Natural killer cell treated with Interleukin-12 subunit alpha and Interleukin-12 subunit beta and Interleukin-15 and Interleukin-18, amount 100 ng/mL, for 72 hours (primary cell): ENCODE measurements at places on chromosomes 5 and 9. TPM values are rescaled to one million over a fixed set of nuclear protein-coding genes. Genes with fewer than 3 reads are reported as not detected.

GRCh38 chr5:143964919-143965318 lies 153.0 kb downstream of the HMHB1 start:
- no peaks in the 10 kb centered on the region for H3K36me3 ChIP-seq
- H3K4me3 ChIP-seq, result no peak overlapping the region
- peaks cover 12% of the 10 kb centered on the region for H3K27me3 ChIP-seq
- no peak for DNase-seq

GRCh38 chr9:91837981-91838731 lies 111.9 kb downstream of the ROR2 start:
- H3K27me3 ChIP-seq, result peaks cover 13% of the 10 kb centered on the region
- no peak overlapping the region for H3K4me3 ChIP-seq
- H3K27ac ChIP-seq, result no peak overlapping the region
- no peak for DNase-seq
- no peaks in the 10 kb centered on the region for H3K36me3 ChIP-seq

DNA sequence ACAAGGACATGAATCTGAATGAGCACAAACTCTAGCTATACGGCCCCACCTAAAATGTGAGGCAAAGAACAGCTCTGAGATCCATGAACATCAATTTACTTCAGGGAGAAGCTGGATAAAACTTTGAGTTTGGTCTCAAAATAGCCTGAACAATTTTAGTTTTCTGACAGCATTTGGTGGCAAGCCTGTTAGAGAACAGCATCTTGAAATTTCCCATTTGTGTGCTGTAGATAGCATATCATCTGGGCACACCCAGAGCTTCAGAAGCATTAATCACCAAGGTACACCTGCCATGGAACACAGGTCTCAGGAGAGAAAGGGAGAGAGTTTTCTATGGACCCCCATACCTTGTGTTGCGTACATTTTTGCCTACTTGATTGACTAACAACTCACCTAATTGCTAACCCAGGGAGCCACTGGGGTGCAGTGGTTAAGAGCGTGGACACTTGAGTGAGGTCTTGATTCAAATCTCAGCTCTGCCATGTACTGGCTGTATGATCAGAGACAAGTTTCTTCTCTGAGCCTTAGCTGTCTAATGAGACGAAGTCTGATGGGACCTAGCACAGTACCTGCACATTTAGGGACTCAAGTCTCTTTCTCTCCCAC lies 264.9 kb downstream of the PIK3R1 start:
- H3K36me3 ChIP-seq, result no peaks in the 10 kb centered on the region
- H3K4me3 ChIP-seq, result no peak overlapping the region
- DNase-seq, result no peak
- no peak overlapping the region for H3K27ac ChIP-seq

GRCh38 chr9:131421691-131422090 lies 27.8 kb downstream of the PRRC2B start:
- no peaks in the 10 kb centered on the region for H3K27me3 ChIP-seq
- DNase-seq, result no peak
- H3K27ac ChIP-seq, result peak overlapping the region; percentile 35
- no peak overlapping the region for H3K4me3 ChIP-seq
- peaks cover 66% of the 10 kb centered on the region for H3K4me1 ChIP-seq
- no peaks in the 10 kb centered on the region for H3K36me3 ChIP-seq

DNA sequence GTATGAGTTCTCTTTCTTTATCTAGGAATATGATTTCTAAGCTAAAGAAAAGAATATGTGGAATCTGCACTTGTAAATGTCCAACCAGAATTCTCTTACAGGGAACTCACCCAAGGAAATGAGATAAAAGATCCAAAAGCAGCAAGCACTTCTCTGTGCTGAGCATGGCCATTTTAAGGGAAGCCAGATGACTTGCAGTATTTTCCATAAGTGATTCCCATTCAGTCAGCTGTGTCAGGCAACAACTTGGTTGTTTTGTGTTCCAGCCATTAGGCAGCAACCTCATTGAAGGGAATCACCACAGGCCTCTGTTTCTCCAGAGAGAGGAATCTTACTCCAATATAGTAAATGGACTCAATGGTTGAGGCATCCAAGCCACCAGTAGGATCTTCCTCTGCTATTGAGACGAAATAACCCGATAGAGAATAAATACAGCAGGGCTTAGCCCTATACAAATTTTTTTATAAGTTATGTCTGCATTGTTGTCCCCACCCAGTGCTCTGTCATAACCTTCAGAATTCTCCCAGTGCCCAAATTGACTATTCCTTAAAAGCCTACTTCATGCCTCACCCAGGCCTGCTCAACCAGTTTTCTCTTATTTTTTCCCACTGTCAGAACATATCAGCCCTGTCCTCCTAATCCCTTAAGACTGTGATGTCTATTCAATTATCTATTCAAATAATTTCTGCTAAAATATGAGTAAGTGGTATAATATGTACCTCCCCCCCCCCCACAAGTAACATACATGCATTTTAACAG lies 236.6 kb downstream of the PJA2 start:
- H3K27ac ChIP-seq, result no peak overlapping the region
- no peak overlapping the region for H3K4me3 ChIP-seq
- DNase-seq, result no peak
- H3K4me1 ChIP-seq, result peaks cover 3% of the 10 kb centered on the region

- DNase-seq, result no peak
- peaks cover 7% of the 10 kb centered on the region for H3K27me3 ChIP-seq
- no peak overlapping the region for H3K4me3 ChIP-seq
- H3K27ac ChIP-seq, result no peak overlapping the region
- no peaks in the 10 kb centered on the region for H3K36me3 ChIP-seq
Measured at GRCh38 chr5:103256178-103256577, 2.4 kb upstream of the MACIR start.

- H3K36me3 ChIP-seq, result no peaks in the 10 kb centered on the region
- H3K4me1 ChIP-seq, result peaks cover 9% of the 10 kb centered on the region
- DNase-seq, result no peak
- H3K27ac ChIP-seq, result no peak overlapping the region
- peaks cover 47% of the 10 kb centered on the region for H3K27me3 ChIP-seq
Measured at GRCh38 chr5:173974688-173975239, 14.2 kb upstream of the C5orf47 start.

DNA sequence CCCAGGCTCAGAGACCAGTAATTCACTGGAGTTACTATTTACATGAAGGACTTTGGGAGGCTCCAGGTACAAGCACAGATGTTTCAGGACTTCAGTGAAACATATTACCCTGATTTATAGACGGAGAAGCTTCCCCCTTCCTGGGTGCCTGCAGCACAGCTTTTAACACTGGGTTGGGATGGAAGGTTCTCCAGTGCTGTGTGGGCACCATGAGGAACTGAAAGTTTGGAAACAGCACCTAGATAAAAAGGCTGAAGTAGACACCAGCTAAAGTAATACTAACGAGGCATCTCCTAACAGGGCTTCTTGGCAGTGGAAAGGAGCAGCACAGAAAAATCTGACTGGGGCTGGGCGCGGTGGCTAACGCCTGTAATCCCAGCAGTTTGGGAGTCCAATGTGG lies 70.7 kb downstream of the GCNT1 start:
- peak overlapping the region; percentile 39 for H3K27ac ChIP-seq
- no peak overlapping the region for H3K4me3 ChIP-seq
- H3K27me3 ChIP-seq, result no peaks in the 10 kb centered on the region
- no peaks in the 10 kb centered on the region for H3K36me3 ChIP-seq
- H3K4me1 ChIP-seq, result no peaks in the 10 kb centered on the region

DNA sequence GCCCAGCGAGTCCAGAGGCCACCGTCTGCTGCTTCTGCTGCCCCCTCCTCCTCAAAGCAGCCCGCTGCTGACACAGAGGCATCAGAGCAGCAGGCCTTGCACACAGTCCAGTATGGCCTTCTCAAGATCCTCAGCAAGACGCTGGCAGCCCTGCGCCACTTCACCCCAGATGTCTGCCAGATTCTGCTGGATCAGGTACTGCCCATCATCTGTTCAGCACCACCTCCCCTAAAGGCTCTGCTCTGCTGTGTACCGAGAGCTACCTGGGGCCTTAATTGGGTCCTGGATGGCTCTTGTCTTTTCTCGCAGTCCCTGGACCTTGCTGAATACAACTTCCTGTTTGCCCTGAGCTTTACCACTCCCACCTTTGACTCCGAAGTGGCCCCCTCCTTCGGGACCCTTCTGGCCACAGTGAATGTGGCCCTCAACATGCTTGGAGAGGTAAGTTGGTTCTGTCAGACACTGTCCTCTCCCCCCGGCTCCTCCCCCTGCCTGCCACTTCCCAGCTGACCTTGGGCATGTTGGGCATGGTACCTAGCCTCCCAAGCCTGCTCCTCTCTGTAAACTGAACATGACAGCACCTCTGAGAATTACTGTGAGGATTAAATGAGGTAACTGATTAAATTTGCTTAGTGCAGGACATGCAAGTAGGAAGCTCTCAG lies 22.7 kb downstream of the SH3GLB2 start:
- no peak overlapping the region for H3K27ac ChIP-seq
- H3K27me3 ChIP-seq, result no peaks in the 10 kb centered on the region
- no peak overlapping the region for H3K4me3 ChIP-seq
- H3K4me1 ChIP-seq, result peaks cover 3% of the 10 kb centered on the region

GRCh38 chr9:85700330-85700729 lies 41.4 kb downstream of the AGTPBP1 start:
- peak overlapping the region; percentile 36 for H3K27ac ChIP-seq
- H3K4me3 ChIP-seq, result no peak overlapping the region
- H3K27me3 ChIP-seq, result no peaks in the 10 kb centered on the region
- DNase-seq, result no peak

DNA sequence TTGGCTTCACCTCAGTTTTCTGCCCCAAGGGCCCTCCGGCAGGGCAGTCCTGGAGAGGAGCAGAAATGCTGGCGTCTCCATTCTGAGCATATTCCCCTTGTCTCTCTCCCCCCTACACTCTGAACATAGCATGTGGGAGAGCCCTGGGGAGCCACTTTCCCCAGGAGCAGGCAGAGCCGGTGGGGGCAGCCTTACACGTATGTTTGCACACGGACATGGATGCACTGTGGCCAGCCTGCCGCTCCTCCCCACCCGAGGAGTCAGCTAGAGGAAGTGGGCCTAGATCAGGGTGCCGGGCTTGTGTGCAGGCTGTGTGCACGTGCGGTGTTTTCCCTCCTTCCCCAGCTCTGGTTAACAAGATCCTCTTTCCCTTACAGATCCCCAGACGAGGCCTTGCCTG lies 25.4 kb upstream of the POMT1 start:
- no peak overlapping the region for H3K4me3 ChIP-seq
- no peaks in the 10 kb centered on the region for H3K4me1 ChIP-seq
- no peaks in the 10 kb centered on the region for H3K27me3 ChIP-seq
- no peak overlapping the region for H3K27ac ChIP-seq

DNA sequence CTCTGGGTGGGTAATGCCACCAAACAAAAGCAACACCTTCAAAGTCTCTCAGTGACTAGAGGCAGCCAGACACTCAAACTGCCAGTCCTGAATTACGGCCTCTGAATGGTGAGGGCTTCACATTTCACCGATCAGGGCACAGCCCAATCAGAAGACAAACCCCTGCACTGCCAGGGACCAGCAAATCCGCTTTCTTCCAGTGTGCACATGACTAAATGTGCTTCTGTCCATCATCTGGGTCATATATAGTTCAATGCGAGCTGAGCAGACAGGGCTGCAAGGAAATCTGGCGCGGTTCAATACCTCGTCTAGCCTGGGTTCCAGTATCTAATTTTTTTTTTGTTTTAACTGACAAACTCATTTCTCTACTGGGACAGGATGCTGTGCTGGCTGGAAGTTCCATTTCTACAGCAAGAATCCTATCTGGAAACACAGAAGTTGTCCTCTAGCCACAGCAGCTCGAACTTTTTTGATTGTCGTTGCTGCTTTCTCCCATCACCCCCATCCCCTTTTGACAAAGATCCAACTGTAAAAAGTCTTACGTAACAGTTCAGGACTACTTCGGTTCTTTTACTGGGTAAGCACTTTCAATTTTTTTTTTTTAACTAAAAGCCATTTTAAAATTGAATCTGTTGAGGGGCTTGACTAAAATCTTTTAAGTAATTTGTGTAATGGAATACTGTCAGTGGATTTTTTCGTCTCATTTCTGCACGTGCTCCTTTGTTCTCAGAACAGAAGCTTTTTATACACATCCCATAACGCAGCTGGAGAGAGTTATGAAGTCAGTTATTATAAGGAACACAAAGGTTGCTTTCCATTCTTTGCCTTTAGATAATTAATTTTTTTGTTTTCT lies 112.7 kb downstream of the NR6A1 start:
- no peaks in the 10 kb centered on the region for H3K36me3 ChIP-seq
- peaks cover 64% of the 10 kb centered on the region for H3K4me1 ChIP-seq
- no peaks in the 10 kb centered on the region for H3K27me3 ChIP-seq
- peak overlapping the region; percentile 91 for H3K27ac ChIP-seq

DNA sequence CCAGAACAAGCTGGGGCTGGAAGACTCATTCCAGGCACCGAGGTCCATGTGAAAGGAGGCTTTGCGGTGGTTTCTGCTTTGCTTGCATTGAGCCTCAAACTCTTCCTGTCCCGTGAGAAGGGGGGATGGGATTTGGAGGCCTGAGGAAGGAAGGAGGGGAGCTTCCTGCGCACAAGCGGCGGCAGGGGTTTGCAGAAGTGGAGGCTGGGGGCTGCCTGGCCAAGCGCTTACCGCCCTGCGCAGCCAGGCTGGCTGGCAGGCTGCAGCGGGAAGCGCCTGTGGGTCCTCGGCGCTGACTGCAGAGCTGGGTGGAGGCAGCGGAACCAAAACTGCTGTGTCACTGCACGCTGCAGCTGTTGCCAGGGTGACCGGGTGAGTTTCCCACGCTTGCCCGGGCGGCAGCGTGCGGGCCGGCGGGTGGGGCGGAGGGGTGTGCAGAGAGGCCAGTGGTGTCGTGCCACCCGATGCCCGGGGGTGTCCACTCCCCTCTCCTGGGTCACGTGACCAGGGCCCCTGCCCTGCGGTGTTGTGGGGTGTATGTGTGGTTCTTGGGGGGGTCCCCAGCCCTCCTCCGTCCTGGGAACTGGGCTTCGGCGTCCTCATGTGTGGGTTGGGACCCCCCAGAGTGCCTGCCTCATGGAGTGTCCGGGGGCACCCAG lies 81.0 kb downstream of the RXRA start:
- H3K36me3 ChIP-seq, result no peaks in the 10 kb centered on the region
- H3K27ac ChIP-seq, result peak overlapping the region; percentile 43
- peak; percentile 90 for DNase-seq

GRCh38 chr9:114880291-114880745 lies 50.1 kb downstream of the TNFSF8 start:
- peaks cover 14% of the 10 kb centered on the region for H3K36me3 ChIP-seq
- H3K4me3 ChIP-seq, result no peak overlapping the region
- no peaks in the 10 kb centered on the region for H3K4me1 ChIP-seq
- no peaks in the 10 kb centered on the region for H3K27me3 ChIP-seq
- no peak for DNase-seq
- no peak overlapping the region for H3K27ac ChIP-seq

DNA sequence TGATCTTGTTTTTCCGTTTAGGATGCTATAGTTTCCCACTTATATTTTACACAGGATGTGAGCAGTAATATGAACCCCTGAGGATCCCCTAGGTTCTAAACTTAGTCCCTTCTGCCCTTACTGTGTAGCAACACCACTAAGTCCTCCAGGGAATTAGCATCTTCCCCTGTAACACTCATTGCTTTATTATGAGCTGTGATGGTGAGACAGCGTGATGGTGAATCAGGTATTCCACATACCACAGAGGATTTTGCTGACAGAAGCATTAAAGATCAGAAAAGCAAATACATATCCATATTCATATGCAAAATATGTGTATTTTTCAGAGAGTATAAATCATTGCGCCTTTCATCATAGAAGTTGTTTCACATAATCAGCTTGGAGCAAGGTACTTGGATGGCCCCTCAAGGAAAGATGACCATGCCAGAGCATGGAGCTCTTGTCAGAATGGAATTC lies 317.0 kb downstream of the ICE1 start:
- H3K36me3 ChIP-seq, result no peaks in the 10 kb centered on the region
- no peak for DNase-seq
- no peaks in the 10 kb centered on the region for H3K4me1 ChIP-seq

The CORO2A gene
- 0.95 TPM for total RNA-seq

The ASPN gene
- total RNA-seq, result not detected

The FAM221B gene
- not detected for total RNA-seq

The NAIP gene
- total RNA-seq, result 7.7 TPM

The PCDH1 gene
- total RNA-seq, result 5.9 TPM

The PHF2 gene
- total RNA-seq, result 14.9 TPM

The RBM27 gene
- 24.7 TPM for total RNA-seq
